Stimulated activated CD8-positive, alpha-beta memory T cell treated with anti-CD3 and anti-CD28 coated beads, Interleukin-4, amount 100 ng/mL, for 48 hours (primary cell): ENCODE measurements at places on chromosomes 16 and 17.
A peak's percentile ranks its signal among the peaks of the same experiment; 100 is the strongest.

DNA sequence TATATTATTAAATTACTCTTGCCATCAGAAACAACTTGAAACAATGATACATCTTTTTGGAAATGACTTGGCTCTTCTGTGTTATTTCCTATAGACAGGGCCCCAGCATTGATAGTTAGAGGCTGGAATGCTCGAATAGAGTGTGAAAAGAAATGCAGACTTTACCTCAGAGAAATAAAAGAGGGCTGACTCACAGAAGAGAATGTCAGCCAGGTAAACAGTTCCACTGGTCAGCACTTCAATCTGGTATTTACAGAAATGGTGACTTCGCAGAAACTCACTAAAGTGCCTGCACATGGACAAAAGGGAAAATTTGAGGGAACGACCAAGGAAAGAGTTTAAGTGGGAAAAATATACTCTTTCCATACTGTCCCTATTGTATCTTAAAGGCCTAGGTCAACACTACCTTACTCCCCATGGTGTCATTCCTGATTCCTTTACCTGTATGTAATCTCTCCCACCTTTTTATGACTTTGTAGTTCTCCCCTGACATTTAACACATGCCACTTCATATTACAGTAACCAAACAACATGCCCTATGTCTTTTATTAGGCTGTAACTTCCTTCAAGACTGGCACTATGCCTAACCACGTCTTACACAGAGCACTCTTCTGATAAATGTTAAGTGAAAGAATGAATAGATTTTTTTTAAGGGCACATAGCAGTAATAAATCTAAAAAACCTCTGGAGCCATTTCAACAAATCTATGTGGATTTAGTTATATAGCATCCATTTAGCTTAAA lies 36.7 kb downstream of the AKAP10 start:
- no peak for DNase-seq

DNA sequence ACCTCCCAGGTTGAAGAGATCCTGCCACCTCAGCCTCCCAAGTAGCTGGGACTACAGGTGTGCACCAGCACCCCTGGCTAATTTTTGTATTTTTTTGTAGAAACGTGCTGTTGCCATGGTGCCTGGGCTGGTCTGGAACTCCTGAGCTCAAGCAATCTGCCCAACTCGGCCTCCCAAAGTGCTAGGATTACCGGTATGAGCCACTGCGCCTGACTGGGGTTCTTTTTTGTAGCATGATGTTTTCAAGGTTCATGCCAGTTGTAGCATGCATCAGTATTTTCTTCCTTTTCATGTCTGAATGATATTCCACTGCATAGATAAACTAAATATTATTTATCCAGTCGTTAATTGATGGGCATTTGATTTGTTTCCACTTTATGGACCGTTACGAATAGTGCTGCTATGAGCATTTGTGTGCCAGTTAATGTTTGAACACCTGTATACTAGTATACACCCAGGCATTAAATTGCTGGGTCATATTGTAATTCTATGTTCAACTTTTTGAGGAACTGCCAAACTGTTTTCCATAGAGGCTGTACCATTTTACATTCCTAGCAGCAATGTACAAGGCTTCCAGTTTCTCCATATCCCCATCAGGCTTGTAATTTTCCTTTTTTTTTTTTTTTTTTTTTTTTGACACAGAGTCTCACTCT lies 24.8 kb upstream of the CEP20 start:
- no peak for DNase-seq

GRCh38 chr16:19583665-19584300 lies 28.3 kb downstream of the VPS35L start:
- DNase-seq = peak; percentile 30

DNA sequence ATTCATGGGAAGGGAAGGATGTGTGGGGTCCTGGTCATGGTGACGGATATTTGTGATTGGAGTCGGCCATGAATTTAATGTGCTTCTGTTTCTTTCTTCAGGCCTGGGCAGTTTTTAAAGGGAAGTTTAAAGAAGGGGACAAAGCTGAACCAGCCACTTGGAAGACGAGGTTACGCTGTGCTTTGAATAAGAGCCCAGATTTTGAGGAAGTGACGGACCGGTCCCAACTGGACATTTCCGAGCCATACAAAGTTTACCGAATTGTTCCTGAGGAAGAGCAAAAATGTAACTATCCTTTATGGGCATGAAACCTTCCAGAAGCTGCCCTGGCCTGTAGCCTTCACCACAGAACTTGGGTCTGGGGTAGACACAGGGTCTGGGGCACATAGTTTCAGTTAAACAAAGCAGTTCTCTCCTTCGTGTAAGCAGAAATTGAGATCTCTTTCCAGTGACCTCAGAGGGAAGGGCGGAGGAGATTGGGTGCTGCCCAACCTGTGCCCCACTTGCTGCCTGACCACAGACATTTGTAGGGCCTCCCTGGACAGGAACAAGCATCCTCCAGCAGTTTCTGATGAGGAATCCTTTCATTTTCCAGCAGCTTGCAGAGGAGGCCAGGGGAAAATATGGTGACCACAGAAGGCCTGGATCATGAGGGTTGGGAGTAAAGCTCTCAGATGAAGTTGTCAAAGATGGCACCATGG lies 10.1 kb downstream of the IRF8 start:
- no peak for DNase-seq

DNA sequence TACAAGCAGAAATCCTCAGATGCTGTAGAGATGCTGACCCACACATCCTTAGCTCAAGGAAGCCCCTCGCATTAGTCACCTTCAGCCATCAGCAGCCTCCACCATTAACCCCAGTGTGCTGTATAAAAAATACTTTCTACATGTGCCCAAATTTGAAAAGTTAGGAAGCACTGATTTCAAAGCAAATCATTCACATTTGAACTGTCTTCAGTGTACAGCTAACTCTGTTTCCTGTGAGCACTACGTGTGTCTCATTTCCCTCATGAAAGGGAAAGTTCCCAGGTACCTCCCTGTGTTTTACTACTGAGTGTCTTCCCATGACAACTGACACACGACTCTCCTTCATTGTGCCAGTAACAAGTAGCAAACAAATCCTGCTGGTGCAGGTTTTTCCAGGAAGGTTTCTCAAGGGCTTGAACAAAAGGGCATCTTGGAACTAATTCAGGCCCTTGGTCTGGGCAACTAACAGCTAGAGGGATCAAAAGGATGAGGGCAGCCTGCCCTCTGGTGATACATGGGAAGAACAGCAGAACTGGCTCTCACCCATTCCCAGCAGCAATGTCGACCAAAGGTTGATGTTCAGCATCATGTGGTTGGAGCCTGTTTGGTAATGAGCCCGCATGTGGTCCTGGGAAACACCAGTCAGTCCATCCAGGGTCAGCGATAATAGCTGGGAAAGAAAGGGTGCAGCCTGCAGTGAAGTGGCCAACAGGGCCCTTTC lies 4.0 kb downstream of the SLC35B1 start:
- no peak for DNase-seq

DNA sequence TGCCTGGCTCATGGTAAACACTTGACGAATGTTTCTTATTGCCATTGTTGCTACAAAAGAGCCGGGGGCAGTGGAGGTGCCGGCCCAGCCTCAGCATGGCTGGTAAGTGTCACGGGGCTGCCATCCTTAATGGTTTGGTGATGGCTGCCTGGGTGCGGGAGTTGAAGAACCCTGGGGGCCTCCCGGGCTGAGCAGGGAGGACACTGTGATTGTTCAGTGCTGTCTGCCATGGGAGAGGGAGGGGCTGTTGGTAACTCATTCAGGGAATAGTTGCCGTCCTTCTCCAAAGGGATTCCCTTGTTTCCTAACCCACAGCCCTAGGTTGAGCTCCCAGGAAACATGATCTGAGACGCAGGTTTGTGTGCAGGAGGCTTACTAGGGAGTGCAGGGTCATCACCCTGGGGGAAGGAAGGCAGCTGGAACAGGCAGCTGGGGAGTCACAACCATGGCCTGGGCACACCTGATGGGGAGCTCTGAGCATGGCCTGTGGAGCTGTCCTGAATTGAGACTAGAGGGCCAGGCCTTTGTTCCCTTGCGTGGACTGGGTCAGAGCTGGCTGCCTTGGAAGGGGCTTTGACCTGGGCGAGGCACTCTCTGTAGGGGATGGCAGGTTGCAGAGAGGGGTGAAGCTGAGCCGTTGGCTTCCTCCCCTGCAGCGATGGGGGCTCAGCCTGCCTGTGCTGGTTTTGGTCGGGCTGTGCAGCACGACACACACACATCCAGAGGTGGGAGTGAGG lies 85.7 kb downstream of the PLCG2 start:
- DNase-seq = no peak
